ENCODE measurements at places on chromosomes 2 and 18. TPM values are rescaled to one million over a fixed set of nuclear protein-coding genes. Genes with fewer than 3 reads are reported as not detected.

Gene PRKAG3
- not detected for total RNA-seq

DNA sequence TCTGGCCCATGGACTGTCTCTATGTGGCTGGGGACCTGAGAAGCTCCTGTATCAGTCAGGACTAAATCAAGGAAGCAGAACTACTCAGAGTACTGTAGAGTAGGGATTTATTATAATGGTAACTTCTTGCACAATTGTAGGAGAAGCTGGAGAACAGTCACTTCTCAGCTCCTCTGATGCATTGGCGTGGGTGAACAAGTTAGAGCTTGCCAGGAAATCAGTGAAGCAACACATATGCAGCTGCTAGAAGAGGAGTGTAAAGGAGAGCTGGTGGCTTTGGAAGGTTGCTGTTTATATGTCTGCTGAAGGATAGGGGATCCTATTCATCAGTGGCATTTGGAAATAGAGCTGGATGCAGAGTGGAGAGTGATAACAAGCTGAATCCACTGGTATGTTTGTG is 215.5 kb upstream of the CWC22 start:
- no peak for DNase-seq

- peak; percentile 12 for DNase-seq
These were observed 5.2 kb downstream of the TTC39C start for GRCh38 chr18:24019641-24020331.

DNA sequence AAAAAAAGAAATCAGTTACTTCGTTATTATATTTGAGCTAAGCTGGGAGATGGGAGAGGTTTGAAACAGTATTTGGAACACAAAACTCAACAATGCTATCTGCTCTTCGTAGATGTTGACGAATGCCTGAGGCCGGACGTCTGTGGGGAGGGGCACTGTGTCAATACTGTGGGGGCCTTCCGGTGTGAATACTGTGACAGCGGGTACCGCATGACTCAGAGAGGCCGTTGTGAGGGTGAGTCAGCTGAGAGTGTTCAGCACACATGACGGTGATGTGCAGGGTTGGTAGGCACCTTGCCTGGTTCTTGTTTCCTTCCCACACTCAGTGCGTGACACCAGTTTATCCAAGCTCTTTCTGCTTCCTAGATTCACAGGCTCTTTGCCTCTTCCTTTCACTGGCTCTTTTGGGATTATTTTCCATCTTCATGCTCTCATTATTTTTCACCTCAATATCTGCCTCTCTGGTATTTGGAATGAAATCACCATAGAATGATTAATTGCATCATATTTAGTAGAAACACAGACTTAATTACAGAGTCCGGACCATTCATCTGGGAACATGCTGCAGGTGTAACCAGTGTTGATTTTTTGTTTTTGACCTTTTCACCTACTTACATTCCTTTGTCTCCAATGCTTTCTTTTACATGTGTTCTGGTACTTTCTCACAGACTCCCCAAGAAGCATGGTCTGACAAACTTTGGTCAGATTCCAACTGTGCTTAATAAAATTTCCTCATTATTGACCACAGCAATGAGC is 200.6 kb upstream of the RASGRP3 start:
- DNase-seq, result peak; percentile 72

Gene GREB1
- 0.94 TPM for total RNA-seq

Data from CD8-positive, alpha-beta memory T cell (primary cell).